Right lobe of liver (tissue), 6 donors: ENCODE measurements at places on chromosomes 1 and 21. TPM values are rescaled to one million over a fixed set of nuclear protein-coding genes. Genes with fewer than 3 reads are reported as not detected.

DNA sequence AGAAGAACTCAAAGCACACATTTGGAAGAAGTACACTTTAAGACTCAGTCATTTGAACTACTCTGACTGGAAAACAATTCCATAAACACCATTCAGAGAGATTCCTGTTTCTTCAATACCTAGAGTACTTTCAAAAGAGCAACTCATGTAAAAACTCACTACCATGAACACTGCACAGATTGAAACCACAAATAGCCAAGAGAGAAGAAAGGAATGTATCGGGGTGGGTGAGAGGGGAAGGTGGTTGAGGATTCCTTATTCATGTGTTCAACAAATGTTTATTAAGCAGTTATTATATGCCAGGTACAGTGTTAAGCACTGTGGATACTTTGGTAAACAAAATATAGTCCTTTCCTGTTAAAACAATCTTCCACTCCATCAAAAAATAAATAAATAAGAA is 64.7 kb downstream of the NRIP1 start:
- H3K27ac ChIP-seq: no peak overlapping the region
- DNase-seq: no peak
- H3K27me3 ChIP-seq: no peaks in the 10 kb centered on the region
- H3K36me3 ChIP-seq: no peaks in the 10 kb centered on the region
- no peaks in the 10 kb centered on the region for H3K4me1 ChIP-seq

DNA sequence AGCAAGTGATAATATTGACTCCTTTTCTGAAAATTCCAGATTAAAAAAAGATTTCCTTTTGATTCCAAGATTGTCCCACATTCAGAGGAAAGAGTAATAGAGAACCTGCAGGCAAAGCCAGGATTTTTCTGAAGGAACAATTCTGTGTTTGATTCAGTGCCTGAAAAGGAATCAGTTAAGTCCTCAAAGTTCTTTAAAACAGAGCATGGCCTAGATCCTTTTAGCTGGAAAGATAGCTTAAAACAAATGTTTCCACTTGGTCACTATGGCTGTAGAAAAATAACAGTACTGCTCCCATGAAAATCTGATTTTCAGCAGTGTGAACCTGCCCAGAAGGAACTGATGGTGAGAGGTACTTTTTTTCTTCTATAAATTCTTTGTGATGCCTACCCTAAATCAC is 41.8 kb downstream of the HS2ST1 start:
- no peaks in the 10 kb centered on the region for H3K4me1 ChIP-seq
- no peak for DNase-seq
- H3K27ac ChIP-seq: no peak overlapping the region
- H3K4me3 ChIP-seq: no peak overlapping the region
- H3K36me3 ChIP-seq: no peaks in the 10 kb centered on the region

DNA sequence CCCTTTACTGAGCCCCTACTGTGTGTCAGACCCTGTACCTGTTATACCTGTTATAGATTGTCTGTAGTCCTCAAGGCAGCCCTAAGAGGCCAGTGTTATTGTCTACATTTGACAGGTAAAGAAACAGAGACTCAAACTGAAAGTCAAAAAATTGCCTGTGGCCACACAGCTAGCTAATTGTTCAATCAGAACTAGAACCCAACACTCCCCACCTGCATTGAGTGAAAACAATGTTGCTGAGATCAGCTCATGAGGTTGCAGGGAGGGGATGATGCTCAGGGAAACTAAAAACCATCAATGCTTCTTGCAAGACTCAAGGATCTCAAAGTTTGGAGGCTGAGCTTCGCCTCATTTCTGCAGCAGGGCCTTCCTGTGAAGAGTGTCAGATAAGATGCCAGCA is 109.5 kb upstream of the LMO4 start:
- no peak overlapping the region for H3K4me3 ChIP-seq
- no peak overlapping the region for H3K27ac ChIP-seq
- no peaks in the 10 kb centered on the region for H3K36me3 ChIP-seq
- H3K27me3 ChIP-seq: no peaks in the 10 kb centered on the region

Gene DPYD
- 25.2 TPM for total RNA-seq

DNA sequence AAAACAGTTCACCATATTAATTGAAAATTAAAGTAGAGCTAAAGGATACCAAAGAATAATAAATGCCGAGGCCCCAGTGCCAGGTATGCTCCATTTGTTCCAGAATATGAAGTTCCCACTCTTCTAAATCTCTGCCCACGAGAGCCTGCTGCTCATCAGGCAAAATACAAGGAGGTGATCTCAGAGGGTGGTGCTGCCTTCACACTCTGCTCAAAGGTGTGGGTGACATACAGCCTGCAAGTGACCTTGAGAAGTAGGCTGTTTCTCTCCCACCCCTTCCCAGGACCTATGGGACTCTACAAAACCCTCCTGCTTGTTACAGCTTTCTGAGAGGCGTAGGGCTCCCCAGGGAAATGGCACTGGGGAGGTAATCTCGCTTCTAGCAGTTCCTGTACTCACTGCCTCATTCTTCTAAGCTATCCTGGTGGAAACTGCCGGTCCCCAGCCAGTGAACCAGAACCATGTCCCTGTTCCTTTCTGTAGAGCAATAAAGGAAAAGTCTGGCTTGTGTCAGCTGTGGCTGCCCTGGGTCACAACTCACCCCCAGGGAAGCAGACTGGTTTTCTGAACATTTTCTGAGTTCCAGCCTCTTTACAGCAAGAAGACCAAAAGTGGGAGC is 26.9 kb upstream of the DPT start:
- H3K4me1 ChIP-seq: no peaks in the 10 kb centered on the region
- H3K36me3 ChIP-seq: no peaks in the 10 kb centered on the region
- no peaks in the 10 kb centered on the region for H3K27me3 ChIP-seq
- no peak overlapping the region for H3K4me3 ChIP-seq
- H3K27ac ChIP-seq: no peak overlapping the region
- DNase-seq: no peak

GRCh38 chr1:28104866-28105467 is 16.6 kb upstream of the EYA3 start:
- H3K27ac ChIP-seq: no peak overlapping the region
- DNase-seq: no peak
- no peaks in the 10 kb centered on the region for H3K27me3 ChIP-seq
- no peak overlapping the region for H3K4me3 ChIP-seq
- H3K4me1 ChIP-seq: no peaks in the 10 kb centered on the region
- no peaks in the 10 kb centered on the region for H3K36me3 ChIP-seq

Gene ITLN2
- total RNA-seq: 0.33 TPM

- no peaks in the 10 kb centered on the region for H3K36me3 ChIP-seq
- H3K27me3 ChIP-seq: no peaks in the 10 kb centered on the region
- peaks cover 43% of the 10 kb centered on the region for H3K4me1 ChIP-seq
These were observed 18.5 kb upstream of the EPHA2 start for GRCh38 chr1:16174261-16174868.

GRCh38 chr1:247343801-247344200 is 12.1 kb upstream of the ZNF496 start:
- no peaks in the 10 kb centered on the region for H3K27me3 ChIP-seq
- no peaks in the 10 kb centered on the region for H3K36me3 ChIP-seq
- no peak for DNase-seq
- H3K4me1 ChIP-seq: no peaks in the 10 kb centered on the region
- no peak overlapping the region for H3K27ac ChIP-seq
- H3K4me3 ChIP-seq: no peak overlapping the region

Gene LMNA
- 96.2 TPM for total RNA-seq

GRCh38 chr1:157155658-157156057 is 17.5 kb upstream of the ETV3 start:
- no peaks in the 10 kb centered on the region for H3K36me3 ChIP-seq
- H3K27ac ChIP-seq: no peak overlapping the region
- H3K4me1 ChIP-seq: peaks cover 27% of the 10 kb centered on the region
- DNase-seq: no peak

- DNase-seq: peak; percentile 97
- H3K27me3 ChIP-seq: no peaks in the 10 kb centered on the region
- no peaks in the 10 kb centered on the region for H3K36me3 ChIP-seq
- peak within 1 kb of the TSS; percentile 56 for H3K27ac ChIP-seq
These were observed at the start of gene AGTRAP for GRCh38 chr1:11735854-11736745. Gene AGTRAP, plus strand, starts transcription at chr1:11736136. Its CDS starts 73 bp downstream, at chr1:11736209.

- no peak for DNase-seq
- H3K27me3 ChIP-seq: no peaks in the 10 kb centered on the region
- no peaks in the 10 kb centered on the region for H3K4me1 ChIP-seq
- no peaks in the 10 kb centered on the region for H3K36me3 ChIP-seq
- no peak overlapping the region for H3K4me3 ChIP-seq
These were observed 73.4 kb upstream of the EDN2 start for GRCh38 chr1:41557751-41558455.

Gene AGO1
- 10.5 TPM for total RNA-seq
